ENCODE measurements at places on chromosomes 16 and 17. TPM values are rescaled to one million over a fixed set of nuclear protein-coding genes. Genes with fewer than 3 reads are reported as not detected.

DNA sequence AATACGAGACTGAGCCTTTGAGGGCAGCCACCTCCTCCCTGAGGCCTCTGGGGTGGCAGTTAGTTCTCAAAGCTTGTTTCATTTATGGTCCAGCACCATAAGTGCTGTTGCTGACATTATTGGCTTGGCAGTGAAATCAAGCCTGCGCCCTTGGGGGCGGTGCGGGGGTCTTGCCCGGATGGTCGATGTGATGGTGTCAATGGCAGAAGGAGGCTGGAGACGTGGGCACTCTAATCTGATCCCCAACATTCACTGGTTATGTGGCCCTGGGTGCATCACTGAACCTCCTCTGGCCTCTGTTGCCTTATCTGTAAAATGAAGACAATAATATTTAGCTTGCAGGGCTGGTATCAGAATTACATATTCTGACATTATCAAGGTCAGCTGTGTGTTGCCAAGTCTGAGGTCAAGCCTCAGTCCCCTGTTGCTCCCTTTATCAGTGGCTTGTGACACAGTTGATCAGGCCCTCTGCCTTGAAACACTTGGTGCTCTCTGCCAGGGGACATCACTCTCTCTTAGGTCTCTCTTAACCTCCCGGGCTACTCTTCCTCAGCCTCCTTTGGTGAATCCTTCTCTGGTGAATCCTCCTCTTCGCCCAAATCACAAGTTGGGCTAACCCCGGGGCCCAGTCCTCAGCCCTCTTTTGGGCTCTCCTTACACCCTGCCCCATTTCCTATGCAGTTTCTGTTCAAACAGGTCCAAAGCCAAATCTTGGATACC is 11.8 kb upstream of the TMEM220 start:
- DNase-seq: no peak

GRCh38 chr16:11131706-11132105 is 124.3 kb downstream of the SOCS1 start:
- no peak for DNase-seq

- DNase-seq: no peak
Observed at GRCh38 chr16:71410146-71410545, 31.7 kb downstream of the TLE7 start.

GRCh38 chr16:89618109-89618998 is 4.9 kb downstream of the DPEP1 start:
- DNase-seq: no peak

DNA sequence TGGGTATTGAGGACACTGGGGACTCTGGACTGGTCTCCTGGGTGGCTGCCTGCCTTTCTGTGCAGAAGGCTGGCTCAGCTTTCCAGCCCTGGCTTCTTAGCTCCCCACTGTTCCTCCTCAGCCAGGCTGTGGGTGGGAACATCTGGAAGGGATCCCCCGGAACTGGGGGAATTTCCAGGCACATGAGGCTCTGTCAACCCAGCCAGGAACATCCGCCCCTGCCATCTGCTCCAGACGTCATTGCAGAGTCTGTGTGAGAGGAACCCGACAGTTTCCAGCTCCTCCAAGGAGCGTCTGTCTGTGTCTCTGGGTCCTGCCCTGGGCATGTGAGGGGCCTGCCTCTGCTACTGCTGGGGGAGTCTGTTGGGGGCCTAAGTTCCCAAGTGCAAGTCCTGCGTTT is 36.2 kb upstream of the CRHR1 start:
- DNase-seq: no peak

CPD gene
- 21.9 TPM for total RNA-seq

TSNAXIP1 gene
- 1.0 TPM for total RNA-seq
